ENCODE measurements at places on chromosomes 1 and 21.
A peak's percentile ranks its signal among the peaks of the same experiment; 100 is the strongest.

GRCh38 chr1:25031966-25032667, 102.0 kb upstream of the RUNX3 start:
- DNase-seq, result peak; percentile 50

DNA sequence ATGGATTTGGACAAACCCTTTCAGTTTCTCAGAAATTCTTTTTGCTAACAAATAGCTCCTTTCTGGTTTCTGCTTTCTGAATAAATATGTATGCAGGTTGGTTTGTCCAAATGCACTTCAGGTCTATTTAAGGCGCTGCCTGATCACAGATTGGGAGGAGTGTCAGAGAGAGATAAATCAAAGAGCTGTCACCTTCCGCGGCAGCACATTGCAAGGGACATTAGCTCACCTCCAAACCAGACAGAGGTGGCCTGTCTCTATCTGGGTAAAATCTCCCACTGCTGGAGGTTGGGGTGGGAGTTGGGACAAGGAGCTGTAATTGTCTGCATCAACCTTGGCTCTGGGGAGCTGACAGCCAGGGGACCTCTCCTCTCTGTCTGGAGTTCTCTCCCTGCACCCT, 25.2 kb downstream of the PRAMEF20 start:
- no peak for DNase-seq

DNA sequence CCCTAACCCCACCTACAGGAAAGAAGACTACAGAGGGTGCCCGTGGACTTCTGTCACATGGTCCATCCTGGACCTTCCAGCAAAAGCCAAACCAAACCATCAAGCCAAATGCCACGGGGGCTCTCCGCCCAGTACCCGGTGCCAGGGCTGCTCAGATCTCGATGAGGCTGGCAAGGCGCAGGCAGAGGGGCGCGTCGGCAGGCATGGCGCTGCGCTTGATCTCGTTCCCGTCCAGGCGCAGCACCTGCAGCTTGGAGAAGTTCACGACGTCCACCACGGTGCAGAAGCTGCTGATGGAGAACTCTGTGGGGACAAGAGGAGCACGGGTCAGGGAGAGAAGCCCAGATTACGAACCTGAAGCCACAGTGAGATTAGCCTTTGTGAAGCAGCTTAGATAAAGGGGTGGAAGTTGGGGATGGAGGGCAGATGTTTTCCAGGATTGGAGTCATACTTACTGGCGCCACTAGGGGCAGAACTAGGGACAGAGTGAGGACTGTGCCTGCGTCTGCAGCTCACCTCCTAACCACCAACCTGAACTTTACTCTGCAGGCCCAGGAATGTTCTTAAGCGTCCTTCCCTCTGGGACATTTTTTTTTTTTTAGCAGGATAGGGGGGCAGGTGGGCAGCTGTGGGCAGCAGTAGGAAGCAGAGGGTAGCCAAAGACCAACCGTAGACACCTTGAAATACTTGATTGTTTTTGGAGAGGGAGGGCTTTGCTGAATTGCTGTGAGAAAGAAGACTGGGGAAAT, 8.6 kb downstream of the FMOD start:
- peak; percentile 31 for DNase-seq

DNA sequence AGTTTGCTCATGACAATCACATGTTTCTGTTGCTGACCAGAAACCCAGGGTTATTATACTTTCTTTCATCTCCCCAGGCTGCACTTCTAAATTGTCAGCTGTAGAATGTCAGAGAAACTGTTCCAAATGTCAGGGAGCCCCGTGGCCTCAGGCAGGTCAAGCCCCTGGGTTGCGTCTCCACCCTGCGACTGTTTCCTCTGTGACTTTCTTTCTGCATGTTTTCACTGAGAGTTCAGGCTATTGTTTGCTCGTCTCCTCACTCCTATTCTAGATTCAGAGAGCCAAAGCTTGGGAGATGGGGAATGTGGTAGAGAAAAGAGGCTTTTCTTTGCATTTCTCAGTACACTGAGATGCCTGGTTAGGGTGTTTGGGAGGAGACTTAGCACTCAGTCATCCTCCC, 97.4 kb downstream of the CENPF start:
- no peak for DNase-seq

GRCh38 chr1:161531986-161532643, 7.8 kb downstream of the HSPA6 start:
- DNase-seq, result no peak

DNA sequence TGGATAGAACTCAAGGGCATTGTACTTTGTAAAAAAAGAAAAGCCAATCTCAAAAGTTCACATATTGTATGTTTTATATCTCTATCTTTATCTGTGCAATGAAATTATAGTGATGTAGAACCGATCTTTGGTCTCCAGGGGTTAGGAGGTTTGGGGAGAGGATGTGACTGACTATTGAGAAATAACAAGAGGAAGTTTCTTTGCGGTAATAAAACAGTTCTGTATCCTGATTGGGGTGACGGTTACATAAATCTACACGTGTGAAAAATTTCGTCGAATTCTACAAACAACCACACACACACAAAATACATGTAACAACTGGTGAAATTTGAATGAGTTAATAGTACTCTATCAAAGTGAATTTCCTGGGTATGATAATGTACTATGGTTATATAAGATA, 10.6 kb upstream of the OR2T33 start:
- no peak for DNase-seq

DNA sequence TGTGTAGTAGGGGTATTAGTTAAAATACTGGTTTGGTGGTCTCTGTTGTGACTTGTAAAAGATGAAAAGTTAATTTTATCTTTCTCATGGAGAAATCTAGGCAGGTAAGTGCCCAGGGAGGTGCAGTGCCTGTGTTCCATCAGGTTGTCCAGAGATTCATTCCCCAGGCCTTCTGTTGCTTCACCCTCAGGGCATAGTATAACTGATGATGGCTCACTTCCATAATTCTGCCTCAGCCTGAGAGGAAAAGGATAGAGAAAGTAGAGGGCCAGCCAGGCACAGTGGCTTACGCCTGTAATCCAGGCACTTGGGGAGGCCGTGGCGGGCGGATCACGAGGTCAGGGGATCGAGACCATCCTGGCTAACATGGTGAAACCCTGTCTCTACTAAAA, 153.9 kb downstream of the FMN2 start:
- DNase-seq, result no peak

DNA sequence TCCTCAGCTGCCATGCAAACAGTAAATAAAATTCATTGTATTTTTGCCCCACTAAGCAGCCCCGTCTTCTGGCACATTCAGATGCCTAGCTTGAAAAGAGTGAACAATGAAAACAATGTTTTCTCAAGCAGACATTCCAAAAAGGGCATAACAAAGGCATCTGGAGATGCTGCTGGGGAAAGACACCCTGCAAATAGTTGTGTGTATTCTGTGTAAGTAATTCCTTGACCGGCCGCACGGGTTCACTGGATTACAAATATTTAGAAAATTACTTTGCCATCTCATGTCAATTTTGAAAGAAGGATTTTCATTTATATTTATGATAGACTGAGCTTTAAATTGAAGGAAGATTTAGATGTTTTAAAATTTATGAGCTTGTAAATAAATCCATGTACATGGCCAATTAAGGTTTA, 142.2 kb downstream of the SLC45A1 start:
- no peak for DNase-seq

GRCh38 chr1:87368907-87369306, 40.2 kb downstream of the LMO4 start:
- no peak for DNase-seq

DNA sequence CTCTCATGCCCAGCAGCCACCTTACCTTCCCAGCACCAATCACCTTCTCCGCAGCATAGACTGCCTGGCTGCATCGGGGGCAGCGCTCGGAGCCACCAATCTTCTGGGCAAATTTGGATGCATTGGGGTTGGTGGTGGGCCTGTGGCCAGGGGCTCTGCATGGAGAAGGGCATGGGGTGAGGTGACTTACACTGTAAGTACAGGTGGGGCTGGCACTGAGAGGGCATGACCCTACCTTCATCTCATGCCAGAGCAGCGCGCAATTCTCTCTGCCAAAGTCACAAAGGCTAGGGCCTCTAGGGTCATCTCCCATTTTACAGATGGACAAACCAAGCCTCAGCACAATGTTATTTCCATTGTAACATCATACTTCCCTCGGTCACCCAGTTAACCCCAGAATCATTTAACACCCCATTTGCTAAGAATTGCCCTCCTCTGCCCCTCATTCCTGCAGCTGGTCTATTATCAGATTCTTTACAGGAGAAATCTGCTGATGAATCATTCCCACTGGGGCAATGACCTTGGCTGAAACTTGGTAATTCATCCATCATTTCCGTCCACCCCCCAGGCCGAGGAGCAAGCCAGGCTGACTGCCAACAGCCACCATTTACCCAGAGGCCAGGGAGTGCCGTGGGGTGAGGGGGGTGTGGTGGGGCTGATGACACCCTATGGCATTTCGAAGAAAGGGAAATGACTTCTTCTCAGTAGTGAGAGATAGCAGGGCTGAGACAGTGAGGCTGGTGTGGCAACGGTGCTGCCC, 17.9 kb downstream of the CSRP1 start:
- no peak for DNase-seq

DNA sequence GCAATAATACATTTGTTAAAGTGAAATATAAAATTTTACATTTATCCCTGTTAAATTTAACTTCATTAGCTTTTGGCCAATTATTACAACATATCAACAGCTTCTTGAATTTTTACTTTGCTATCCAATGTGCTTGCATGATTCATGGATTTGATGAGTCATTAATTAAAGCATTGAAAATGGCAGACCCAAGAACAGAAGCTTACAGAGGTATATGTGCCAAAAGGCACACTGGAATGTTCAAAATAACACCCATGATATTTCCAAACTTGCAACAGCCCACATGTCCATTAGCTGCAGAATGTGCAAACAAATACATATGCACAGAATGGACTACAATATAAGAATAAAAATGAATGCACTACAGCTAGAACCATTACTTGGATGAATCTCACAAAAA, 76.4 kb upstream of the MAN1A2 start:
- no peak for DNase-seq

- no peak for DNase-seq
Observed at GRCh38 chr21:25772686-25773085, 37.9 kb downstream of the GABPA start.

DNA sequence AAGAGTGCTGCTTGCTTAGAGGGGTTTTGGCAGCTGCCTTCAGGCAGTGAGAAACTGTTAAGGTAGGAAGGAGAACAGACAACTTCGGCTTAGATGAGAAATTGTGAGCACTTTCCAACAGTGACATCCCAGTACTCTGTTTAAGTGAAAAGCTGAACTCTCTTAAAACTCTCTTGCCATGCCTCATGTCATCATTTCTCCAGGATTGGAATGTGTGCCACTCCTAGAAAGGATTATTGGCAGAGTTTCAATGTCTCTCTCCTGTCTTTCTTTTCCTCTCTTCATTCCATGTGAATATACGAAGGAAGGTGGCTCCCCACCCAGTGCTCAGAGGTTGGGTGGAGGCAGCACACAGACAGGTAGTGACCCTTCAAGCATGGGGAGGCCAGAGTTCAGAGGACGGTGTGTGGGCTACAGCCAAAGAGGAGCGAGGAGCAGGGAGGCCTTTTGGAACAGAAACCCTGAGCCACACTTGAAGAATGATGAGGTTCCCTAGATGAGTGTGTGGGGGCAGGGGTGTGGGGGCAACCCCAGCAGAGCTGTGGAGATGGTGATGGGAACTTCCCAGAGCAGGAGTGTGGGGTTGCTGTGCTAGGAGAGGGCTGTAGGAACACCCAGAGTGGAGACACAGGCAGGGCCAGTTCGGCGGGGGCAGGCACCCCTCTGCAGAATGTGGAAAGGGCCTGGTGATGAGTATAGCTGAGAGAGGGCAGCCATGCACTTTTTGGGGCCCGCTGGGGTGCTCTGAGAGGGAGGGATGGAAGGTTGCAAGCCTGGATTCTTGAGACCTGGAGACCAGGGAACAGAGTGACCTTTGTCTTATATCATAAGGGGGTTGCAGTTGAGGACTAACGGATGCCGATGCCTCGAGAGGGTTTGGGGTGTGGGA, 58.8 kb downstream of the GALNT2 start:
- no peak for DNase-seq

- DNase-seq, result peak; percentile 66
Observed at GRCh38 chr21:31293986-31294385, 50.1 kb downstream of the TIAM1 start.

- no peak for DNase-seq
Observed at GRCh38 chr1:231952154-231952553, 325.6 kb downstream of the DISC1 start.

- DNase-seq, result no peak
Observed at GRCh38 chr1:67684526-67685066, 405 bp upstream of the GADD45A start.
